Stimulated activated CD8-positive, alpha-beta memory T cell treated with anti-CD3 and anti-CD28 coated beads, Interleukin-4, amount 100 ng/mL, for 4 hours (primary cell): ENCODE measurements at places on chromosomes 4 and X.

DNA sequence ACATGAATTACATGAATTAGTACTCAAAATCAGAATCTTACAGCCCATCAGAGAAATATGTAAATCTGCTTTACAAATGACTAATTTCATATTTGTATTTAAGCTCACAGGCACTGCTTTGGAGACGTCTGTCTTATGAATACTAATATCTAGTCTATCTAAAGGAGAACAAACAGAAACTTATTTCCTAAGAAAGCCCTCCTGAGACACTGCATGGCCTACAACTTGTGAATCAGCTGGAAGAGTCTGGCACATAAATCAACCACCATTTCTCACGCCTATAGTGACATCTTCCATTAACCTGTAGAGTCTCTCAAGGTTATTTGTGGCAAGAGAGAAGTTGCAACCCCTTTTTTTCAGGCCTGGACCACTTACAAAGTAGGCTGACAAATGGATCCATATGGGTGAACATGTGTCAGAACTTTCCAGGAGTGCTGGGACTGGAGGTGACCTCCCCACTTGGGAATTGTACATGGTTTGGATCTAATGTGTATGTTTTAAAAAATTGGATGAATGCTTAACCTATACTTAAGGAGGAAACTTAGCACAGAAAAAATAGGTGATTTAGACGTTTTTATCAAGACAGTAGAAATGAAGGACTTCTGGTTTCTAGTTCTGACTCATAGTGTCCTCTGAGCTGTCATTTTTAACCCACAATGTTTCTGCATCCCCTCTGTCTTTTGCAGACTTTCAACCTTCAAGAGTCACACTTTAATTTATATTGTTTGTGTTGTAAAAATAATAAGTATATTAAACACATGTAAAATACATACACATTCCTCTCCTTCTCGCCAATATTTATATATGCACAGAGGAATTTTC lies 83.2 kb upstream of the ARHGAP24 start:
- DNase-seq = no peak

DNA sequence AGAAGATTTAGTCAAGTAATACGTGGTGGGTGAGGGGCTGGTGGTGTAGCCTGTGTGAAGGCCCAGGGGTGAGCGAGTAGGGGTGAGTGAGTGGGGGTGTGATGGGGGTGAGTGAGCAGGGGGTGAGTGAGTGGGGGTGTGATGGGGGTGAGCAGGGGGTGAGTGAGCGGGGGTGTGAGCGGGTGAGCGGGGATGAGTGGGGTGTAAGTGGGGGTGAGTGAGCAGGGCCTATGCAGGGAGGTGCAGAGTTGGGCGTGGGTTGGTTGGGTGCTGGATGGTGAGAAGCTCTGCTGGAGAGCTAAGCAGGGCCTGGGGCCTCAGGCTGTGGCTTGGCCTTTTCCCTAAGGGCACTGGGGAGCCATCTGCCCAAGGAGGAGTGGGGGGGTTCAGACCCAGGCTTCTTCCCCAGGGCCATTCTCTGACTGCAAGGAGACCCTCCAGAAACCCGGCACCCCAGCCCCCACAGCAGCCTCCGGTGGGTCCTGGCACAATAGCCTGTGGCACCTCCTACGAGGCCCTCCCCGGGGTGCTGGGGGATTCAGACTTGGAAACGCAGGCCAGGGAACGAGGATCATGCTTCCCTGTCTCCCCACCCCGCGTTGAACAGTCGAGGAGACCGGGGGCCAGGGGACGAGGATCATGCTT lies 30.4 kb downstream of the SH3TC1 start:
- DNase-seq = peak; percentile 0

- no peak for DNase-seq
Observed at GRCh38 chr4:86910369-86910768, 18.1 kb upstream of the C4orf36 start.

GRCh38 chr4:146273204-146273901 lies 59.0 kb downstream of the REELD1 start:
- DNase-seq = no peak

- no peak for DNase-seq
Observed at GRCh38 chr4:85672116-85672515, 197.2 kb downstream of the ARHGAP24 start.

- no peak for DNase-seq
Observed at GRCh38 chr4:157992038-157992705, 180.7 kb downstream of the GASK1B start.

GRCh38 chr4:89657931-89658700 lies 178.8 kb downstream of the SNCA start:
- DNase-seq = no peak

DNA sequence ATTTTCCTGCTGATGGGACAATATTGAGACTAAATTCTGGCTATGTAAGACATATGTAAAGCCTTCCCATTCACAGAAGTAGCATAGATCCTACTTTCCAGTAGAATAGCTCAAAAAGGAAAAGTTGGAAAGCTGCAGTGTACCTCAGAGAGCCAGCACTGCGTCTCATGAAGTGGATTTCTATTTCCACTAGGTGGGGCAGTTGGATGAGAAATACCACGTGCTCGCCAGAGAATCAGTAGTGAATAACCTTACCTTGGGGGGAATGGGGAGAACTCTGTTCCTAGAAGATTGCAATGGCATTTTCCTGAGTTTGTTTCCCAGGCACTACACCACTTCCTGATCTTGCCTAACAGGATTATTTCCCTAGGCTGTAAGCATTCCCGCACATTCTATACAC lies 907.1 kb downstream of the FSTL5 start:
- no peak for DNase-seq

DNA sequence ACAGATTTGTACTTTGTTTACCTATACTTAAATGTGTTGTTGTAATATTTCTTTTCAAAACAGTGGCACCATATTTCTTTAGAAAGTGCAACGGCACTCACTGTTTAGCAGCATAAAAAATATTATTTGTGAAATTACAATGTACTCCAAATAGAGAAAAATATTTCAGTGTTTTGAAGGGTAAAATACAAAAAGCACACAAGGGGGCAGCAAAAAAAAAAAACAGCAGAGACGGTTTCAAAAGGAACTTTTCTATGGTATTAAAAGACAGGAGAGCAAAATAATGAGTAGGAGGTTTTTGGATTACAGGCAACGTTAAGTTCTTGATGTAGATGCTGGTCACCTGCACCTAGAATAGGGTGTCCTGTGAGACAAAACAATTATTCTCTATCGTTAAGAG lies 2.0 kb downstream of the NUDT11 start:
- DNase-seq = no peak
